Stimulated activated CD4-positive, alpha-beta T cell treated with anti-CD3 and anti-CD28 coated beads, Interleukin-4, amount 100 ng/mL, for 1 hour (primary cell): ENCODE measurements at places on chromosomes 6 and 20.

- DNase-seq = no peak
Measured at GRCh38 chr6:40791004-40791403, 203.8 kb upstream of the LRFN2 start.

- no peak for DNase-seq
Measured at GRCh38 chr6:36333931-36334725, 2.6 kb downstream of the BNIP5 start.

DNA sequence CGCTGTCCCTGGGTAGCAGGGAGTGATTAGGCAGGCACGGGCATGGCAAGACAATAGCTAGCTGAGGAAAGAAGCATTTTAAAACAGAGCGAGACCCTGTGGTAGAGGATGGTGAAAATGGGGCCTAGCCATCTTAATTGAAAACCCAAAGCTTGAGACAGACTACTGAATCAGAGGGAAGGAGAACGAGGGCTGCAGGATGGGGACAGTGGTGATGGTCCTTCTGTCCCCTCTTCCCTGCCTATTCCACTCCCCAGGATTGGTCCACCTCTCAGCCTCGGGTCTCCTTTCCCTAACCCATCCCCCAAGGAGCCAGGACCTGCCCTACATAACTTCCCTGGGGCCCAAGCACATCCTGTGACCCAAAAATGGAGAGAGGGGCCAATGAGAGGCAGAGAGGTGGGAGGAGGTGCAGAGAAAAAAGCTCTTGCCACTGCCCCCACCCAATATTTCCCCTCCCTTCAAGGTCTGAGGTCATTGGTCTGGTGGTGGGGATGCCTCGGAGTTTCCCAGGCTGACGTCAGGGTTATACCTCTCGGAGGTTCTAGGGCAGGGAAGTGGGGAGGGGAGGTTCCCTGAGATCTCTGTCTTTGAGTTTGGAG is 884 bp upstream of the CUTA start:
- DNase-seq = peak; percentile 39

DNA sequence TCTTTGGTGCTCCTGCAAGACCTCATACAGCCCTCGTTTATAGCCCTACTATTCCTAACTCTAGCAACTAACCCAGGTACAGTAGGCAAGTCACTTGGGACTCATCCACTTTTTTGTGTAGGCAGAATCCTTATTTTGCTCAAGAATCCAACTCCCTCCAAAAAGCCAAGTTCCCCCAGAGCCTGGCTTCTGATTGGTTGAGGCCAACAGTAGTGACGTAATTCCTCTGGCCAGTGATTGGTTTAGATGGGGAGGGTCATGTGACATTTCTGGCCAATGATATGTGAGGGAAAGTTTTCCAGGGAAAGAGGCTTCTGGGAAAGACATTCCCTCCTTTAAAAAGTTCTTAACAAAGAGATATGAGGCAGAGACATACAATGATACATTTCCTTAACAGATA is 32.1 kb downstream of the KIAA1755 start:
- DNase-seq = no peak

DNA sequence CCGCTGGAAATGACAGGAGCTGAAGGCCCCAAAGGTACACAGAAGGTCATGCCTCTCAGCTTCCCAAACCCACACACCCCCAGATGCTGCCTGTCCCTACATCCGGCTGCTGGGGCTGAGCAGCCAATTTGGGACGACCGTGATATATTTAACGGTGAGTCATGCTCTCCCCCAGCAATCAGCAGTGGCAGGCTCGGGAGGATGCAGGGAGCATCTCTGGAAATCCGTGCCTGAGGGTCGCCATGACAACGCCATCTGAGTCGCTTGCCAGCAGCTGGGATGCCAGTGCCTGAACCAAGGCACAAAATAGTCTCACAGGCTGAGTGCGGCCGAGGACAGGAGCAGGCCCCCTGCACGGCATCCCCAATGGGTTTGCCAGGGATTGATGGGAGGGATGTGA is 57.9 kb downstream of the KCNB1 start:
- DNase-seq = no peak

- no peak for DNase-seq
Measured at GRCh38 chr20:54475334-54476168, at the start of gene DOK5. Gene DOK5, plus strand, starts transcription at chr20:54475593. Its CDS starts 354 bp downstream, at chr20:54475947.

DNA sequence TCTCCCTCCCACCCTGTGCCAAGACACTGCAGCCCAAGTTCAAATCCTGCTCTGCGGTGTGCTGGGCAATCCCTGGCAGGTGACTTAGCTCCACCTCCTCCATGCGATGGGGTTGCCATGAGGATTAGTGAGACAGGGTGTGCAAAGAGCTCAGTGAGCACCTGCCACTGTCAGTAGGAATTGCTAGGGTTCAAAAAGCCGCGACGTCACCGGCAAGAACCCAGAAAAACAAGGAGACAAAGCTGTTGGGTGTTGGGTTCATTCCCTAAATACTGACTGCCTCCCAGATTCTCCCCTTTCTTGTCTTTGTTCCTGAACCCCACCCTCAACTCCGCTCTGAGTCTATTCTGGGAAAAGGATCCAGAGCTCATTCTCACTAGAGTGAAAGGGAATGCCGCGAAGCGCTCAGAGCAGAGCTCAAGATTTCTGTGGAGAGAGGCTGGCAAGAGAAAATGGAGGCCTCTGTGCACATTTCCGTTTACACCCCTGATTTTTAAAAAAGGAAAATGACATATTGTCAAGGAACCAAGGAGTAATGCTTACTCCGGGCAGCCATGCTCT is 13.3 kb downstream of the PMEPA1 start:
- DNase-seq = no peak

GRCh38 chr6:17419189-17419575 is 25.8 kb downstream of the CAP2 start:
- no peak for DNase-seq

DNA sequence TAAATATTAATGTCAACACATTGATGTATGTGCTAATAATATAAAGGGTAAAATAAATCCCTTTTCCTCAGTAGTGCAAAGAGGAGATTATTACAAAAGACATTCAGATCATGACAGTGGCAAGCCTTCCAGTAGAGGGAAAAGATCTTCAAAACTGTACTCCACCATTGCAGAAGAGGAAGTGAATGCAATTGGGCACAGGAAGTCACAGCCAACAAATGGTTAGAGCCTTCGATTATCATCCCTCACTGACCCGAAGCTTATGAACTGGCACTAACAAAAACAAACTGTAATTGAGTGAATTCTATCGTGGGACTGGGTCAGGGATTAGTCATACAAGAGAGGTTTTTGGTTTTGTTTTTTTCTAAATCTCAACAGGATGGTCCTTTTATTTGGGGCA is 39.3 kb upstream of the SCGN start:
- DNase-seq = no peak

DNA sequence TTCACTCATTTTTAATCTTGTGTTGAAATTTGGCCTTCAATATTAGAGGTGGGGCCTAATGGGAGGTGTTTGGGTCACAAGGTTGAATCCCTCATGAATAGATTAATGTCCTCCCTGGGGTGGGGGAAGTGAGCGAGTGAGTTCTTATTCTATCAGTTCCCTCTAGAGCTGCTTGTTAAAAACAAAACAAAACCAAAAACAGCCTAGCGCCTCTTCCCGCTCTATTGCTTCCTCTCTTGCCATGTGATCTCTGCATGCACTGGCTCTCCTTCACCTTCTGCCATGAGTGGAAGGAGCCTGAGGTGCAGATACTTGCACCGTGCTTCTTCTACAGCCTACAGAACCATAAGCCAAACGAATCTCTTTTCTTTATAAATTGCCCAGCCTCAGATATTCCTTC is 89.6 kb upstream of the SLC35F1 start:
- no peak for DNase-seq

DNA sequence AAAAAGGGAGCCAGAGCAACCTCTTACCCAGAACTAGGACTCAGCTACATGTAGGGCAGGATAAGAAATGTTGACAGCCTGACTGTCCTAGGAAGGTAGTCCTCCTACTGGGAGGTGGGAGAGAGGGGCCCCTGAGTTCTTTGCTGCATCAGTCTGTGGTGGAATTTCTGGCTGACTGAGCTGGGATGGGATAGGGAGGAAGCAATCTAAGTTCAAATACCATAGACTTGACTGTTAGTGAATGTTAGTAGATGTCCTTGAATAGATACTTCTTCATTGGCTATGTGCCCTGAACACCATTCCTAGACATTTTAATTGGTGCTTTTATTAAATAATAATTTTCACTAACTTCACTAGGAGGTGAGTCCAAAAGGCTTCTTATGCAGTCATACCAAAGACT is 1343.6 kb upstream of the CITED2 start:
- DNase-seq = no peak

GRCh38 chr6:37988696-37989095 is 169.2 kb downstream of the ZFAND3 start:
- no peak for DNase-seq

DNA sequence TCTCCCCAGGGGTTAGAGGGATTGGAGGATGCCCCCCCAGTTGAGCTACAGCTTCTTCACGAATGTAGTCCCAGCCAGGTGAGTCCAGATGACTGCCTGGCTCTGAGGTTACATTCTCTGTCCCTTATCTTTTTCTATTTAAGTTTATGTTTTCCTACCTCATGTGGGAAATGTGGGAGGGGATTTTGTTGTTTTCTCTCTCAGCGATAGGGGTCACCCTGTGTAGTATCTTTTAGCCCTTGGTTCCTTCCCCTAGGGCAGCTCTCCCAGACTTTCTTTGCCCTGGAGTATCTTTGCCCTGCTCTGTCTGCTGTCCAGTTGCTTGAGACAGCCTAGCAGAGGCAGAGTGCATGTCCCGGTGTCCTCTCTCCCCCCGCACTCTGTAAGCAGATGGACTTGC is 5.8 kb downstream of the FANCE start:
- DNase-seq = no peak

DNA sequence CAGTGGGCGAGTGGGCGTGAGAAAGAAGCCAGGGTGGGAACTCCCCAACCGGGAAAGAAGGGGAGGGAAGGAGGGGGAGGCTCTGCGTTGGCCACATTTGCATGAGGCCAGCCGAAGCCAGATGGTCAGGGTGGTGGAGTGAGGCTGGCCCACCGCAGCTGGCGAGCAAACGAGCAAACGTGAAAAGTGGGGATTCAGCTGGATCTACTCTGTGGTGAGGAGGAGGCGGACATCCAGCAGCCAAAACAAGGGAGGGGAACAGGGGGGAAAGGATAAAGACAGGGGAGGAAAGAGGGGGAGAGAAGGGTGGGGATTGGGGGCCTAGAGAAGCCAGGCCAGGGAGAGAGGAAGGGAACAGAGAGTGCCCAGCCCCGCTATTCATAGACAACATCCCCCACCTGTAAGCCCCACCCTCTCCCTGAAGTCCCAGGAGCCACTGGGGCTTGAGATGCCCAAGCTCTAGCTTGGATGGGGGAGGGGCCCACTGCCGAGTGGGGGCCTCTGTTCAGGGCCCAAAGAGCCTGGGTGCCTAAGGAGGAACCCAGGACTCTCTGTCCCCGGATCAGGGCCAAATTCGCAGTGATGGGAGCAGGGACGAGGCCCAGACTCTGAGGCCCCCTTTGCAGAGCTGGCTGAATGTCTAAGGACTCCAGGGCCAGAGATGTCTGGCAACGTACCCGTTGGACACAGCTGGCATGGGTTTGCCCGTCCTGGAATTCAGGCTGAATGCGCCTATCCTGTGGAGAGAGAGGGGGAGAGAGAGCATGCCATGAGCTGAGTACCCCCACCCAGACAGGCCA is 45.1 kb downstream of the CPNE5 start:
- DNase-seq = no peak

DNA sequence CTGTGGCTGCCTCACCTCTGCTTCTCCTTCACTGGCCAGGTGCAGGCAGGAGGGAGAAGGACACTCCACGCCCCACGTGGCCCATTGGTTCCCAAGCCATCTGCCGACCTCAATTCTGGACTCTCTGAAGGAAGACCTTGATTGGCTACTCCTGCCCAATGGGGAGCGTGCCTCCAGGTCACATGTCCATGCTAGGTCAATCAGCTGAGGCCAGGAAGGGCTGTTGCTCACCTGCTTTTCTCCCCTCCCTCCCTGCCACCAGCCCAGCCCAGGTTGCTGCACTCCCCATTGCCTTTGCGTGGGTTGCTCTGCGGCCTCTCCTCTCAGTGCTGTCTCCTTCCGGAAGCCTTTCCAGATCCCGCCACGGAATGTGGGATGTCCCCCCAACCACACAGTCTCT is 21.9 kb upstream of the CDH4 start:
- no peak for DNase-seq

- no peak for DNase-seq
Measured at GRCh38 chr20:8631271-8631670, 437.6 kb upstream of the PLCB4 start.

DNA sequence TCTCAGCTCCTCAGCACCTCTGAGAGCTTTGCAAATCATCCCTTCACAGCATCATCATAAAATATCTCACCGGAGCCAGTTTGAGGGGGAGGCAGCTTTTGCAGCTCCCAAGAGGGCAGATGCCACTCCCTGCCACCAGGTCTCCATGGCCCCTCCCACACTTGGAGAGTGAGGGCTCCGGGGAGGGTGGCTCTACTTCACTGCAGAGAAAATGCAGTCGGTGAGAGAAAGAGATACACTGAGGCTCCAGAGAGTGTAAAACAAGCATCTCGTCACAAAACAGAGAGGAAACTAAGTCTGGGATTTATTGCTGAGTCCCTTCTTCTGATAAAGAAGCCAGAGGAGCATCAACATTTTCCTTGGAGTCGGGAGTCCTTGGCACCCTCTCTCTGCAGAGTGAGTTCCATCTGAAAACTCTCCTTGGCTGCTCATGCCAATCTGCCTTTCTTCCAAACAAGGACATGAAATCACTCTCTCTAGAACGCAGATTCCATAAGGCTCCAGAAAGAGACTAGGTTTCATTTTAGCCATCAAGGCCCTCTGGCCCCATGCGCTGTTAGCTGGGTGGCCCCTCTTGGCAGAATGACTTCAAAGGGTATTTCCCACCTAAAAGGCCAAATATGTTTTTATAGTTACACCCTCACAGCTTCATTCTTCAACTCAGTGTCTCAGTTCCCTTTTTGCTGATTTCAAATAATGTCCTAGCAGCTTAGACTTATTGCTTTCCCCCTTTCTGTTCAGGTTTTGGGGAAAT is 70.6 kb upstream of the F13A1 start:
- no peak for DNase-seq

- DNase-seq = no peak
Measured at GRCh38 chr6:64502801-64503200, 867.2 kb downstream of the PHF3 start.

- DNase-seq = no peak
Measured at GRCh38 chr20:46226602-46227001, 81.7 kb downstream of the CDH22 start.

DNA sequence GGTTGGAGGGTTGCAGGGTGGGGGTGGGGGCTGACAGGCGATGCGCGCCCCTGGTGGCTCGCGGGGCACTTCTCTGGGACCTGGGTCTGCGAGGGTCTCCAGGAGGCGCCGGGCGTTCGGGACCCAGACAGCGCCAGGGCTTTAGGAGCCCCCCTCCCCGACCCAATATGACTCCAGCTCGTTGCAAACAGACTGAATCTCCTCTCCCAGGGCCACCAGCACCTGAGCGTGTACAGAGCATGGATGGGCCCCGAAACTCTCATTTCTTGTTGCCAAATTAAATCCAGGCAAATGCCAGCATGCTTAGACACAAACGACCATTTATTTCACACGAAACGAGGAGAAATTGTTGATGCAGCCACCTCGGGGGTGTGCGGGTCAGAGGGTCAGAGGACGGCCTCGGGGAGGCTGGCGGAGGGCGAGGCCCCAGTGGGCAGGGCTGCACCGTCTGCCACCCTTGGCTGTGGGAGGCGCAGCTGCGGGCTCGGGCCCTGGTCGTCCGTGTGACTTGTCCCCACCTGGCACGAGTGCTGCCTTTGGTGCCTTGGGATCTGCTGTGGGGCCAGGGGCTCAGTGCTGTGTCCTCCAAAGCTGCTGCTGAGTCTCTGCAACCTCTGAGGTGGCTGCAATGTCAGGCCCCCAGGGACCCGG is 20.9 kb upstream of the GATA5 start:
- DNase-seq = peak; percentile 48
